ENCODE measurements at places on chromosomes 11 and 22.

DNA sequence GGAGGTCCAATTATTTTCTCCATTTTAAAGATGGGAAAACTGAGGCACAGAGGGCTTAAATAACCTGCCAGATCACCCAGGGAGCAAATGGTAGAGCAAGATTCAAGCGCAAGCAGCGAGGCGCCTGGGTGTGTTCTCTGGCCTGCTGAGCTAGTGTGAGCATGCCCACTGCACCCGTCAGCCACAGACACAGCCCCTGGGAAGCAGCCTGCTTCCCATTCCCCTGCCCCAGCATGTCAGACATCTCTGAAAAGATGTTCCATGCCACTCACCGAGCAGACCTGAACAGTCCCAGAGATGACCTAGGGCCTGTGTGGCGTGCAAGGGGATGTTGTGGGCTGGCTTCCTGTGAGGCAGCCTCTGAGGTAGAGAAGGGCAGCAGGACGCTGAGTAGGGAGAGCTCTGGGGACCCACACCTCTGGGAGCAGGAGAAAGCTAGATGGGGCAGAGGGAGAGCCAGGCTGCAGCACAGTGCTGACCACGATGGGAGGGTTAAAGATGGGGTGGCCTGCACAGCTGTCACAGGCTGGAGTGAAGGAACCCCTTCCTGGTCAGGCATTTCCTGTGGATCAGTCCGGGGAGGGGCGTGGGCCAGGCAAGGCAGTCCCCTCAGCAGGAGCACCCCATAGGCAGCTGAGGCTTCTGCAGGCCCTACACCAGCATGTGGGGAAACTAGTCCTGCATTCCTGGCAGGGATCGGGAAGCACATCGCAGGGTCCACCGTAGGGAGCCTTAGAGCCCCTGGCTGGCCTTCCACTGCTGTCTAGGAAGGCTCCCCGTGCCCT is 101.4 kb downstream of the GALNT18 start:
- DNase-seq, result no peak

- DNase-seq, result no peak
Observed at GRCh38 chr22:31836010-31836409, 82.2 kb downstream of the DEPDC5 start.

DNA sequence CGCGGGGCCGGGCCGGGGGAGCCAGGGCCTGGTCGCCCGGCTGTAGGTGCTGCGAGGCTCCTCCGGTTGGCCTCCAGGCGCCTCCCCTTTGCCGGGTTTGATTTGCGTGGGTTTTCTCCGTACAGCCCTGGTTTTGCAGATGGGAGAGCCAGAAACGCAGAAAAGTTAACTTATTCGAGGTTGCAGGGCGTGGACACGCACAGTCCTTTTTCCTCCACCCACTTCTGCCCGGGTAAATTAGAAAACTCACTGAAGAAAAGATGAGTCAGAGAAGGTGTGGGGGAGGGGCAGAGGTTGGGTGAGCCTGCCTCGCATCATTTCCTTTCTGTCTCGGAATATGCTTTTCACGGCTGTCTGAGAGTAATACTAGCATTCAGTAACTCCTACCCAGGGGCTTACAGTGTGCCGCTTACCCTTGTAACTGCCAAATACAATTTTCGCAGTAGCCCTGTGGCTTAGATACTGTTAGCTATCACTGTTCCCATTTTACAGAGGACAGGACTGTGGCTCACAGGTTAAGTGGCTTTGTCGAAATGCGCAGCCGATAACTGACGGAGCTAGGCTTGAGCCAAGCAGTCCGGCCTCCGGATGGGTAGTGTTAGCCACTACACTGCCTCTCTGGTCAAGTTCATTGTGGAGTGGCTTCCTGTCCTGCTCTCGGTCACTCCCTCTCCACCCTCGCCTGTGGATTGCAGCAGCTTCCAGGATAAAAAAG is 812 bp downstream of the FADD start:
- peak; percentile 50 for DNase-seq

- DNase-seq, result no peak
Observed at GRCh38 chr11:42552786-42553185, 759.0 kb upstream of the API5 start.

DNA sequence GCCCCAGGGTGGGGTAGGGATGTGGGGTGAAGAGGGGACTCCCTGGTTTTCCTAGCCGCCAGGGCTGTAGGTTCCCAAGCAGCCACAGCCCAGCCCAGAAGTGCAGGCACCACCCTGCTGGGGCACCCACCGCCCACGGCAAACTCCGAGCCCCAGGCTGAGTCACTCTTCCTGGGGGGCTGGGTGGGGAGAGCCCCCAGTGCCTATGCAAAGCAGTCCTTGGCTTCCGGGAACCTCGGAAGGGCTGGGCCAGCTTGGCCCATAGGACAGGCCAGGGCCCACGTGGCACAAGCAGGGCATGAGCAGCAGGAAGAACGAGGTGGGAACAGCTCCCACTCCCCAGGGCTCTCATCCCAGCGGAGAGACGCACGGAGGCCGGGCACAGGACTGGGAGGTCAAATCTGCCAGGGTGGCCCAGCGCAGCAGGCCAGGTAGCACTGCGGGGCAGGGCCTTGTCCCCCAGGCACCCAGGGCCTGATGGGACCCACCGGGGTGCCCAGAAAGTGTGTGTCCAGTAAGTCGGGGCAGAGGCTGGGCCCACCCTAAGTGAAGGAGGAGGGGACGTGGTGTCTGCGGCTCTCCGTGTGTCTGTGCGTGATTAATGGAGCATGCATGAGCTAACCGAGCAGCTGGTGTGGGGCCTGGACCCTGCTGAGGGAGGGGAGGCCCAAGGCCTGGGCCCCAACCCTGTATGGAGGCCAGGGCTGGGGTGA is 4.6 kb upstream of the IL17REL start:
- DNase-seq, result no peak

- no peak for DNase-seq
Observed at GRCh38 chr22:22487869-22488597, 20.5 kb downstream of the ZNF280B start.

- peak; percentile 29 for DNase-seq
Observed at GRCh38 chr11:99079576-99079975, 58.8 kb downstream of the CNTN5 start.

GRCh38 chr11:1074244-1075221 is at the start of gene MUC2:
Gene MUC2 (plus strand): TSS chr11:1074874.
- no peak for DNase-seq

DNA sequence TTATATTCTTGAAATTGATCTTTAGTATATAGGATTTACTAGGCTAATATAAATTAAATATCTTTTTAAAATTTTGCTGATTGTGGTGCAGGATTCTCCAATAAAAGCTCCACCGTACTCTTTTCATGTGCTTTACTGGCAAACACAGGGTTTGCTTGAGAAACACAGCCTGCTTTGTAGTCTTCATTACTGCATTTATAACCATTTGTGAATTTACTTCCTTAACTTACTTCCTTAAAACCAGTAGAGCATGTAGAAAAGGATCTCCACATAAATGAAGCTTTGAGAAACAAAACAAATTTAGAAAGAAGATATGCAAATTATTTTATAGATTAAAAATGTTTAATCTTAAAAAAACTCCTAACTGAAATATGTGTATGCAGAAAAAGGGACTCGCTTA is 28.8 kb downstream of the SWAP70 start:
- no peak for DNase-seq

GRCh38 chr22:48332438-48333322 is 1495.0 kb downstream of the BRD1 start:
- no peak for DNase-seq

- no peak for DNase-seq
Observed at GRCh38 chr11:115611343-115611742, 107.1 kb upstream of the CADM1 start.

DNA sequence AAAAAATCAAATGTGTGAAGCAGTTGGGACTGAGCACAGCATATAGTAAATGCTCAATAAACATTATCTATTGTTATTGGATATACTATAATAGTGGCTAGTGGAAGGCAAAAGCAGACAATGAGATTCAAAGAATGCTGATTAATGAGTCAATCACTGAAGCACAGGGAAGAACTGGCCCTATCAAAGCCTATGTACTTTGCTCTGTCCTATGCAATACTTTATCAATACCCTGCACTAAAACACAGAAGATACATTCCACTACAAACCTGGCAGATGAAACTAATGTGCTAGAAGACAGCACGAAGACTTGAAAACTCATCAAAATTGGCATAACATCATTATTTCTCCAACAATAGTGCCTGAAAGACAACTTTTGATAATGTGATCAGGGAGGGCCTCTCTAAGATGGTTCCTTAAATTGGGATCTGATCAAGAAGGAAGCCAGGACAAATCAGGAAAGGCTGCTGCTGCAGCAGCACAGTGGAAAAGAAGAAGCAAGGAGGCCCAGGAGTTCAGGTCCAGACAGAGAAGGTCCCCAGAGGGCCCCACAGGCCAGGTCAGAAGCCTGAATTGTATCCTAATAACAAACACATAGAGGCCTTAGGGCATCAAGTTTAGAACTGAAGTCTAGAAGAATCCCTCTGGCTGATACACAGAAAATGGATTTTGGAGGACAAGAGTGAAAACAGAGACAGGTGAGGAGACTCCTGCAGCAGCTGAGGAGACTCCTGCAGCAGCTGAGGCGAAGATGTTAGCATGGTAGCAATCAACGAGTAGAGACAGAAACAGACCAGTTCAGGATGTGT is 18.6 kb downstream of the PI4KA start:
- DNase-seq, result no peak

GRCh38 chr11:111308140-111308539 is 9.8 kb downstream of the POU2AF3 start:
- no peak for DNase-seq

DNA sequence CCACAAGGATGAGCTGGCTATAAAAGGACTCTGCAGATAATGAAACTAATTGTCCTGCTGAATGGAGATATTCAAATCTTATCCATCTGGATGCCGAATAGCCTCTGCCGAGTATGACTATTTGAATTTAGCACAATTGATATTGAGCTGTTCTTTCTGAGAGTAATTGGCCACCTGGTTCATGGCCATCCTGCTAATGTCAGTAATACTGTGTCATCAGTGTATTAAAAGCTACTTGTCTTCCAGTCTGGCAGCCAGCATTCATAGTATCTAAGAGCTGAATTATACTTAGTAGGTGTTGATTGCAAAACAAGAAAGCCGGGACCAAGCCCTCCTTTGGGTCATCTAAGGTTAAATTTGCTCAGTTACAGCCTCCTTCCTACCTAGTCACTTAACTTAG is 310.7 kb upstream of the NCAM1 start:
- DNase-seq, result no peak

- no peak for DNase-seq
Observed at GRCh38 chr11:113514856-113515255, 39.7 kb upstream of the DRD2 start.

DNA sequence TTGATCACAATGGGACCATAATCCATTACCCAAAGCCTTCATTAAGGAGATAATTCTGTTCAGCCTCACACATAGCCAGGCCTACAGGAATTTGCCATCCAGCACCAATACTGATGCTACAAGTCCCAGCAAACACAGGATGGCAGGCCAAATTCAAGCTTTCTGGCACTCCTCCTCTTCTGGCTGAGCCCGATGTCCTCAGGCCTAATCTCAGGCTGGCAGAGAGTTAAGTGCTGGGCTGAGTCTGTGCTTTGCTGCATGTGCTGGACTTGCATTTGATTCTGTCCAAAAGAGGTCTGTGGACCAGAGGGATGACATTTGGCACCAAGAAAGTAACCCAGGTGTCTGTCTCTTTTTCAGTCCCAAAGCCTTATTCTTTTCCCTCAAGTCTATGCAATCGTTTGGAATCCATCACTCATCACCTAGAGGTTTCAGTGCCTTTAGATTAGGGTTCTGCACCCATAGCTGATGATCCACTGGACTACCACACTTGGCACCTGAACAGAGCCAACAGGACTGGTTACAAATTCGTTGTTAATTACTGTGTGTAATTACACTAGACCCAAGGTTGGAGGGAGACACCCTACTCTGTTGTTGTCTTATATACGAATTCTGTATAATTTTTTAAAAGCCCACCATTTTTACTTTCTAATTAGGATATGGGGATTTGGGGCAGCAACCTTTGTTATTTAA is 19.4 kb upstream of the LIN7C start:
- no peak for DNase-seq

DNA sequence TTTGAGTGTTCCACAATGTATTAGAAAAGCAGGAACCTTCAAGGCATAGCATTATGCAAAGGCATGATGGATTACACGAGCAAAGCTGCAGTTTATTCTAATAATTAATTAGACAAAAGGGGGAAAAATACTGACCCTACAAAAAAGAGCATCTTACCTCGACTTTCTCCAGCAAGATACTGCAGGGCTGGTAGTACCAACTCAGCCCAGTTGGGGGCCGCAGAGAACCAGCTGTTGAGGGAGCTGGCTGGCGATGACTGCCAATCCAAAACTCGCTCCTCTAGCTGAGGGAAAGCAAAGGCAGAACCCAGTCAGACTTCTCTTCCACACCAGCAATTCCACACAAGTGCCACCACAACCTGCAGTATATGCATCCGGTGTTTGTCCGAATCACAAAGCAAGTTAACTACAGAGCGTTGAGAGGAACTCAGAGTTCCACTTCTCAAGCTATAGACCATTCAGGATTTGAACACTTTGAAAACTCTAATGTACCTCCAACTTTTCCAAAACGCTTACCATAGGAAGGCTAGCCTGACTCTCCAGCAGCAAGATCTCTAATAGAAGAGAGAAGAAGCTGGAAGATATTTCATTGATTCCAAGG is 13.7 kb downstream of the NFRKB start:
- no peak for DNase-seq

DNA sequence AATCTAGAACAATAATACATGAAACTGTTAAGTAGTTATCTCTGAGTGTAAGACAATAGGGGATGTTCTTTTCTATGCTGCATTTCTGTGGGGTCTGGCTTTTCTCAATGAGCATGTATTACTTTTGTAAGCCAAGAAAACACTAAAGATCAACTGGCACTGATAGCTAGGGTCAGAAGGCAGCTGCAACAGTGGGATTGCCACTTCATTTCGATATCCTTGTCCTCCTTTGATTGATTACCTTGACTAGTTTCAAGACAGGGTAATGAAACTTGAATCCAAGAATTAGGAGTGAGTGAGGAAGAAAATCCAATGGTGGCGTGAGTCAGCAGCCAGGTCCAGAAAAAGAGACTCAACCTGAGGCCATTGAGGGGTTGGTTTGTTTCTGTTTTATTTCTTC is 46.5 kb downstream of the FEZ1 start:
- no peak for DNase-seq

- no peak for DNase-seq
Observed at GRCh38 chr11:59459916-59460315, 3.2 kb downstream of the OR4D6 start.

DNA sequence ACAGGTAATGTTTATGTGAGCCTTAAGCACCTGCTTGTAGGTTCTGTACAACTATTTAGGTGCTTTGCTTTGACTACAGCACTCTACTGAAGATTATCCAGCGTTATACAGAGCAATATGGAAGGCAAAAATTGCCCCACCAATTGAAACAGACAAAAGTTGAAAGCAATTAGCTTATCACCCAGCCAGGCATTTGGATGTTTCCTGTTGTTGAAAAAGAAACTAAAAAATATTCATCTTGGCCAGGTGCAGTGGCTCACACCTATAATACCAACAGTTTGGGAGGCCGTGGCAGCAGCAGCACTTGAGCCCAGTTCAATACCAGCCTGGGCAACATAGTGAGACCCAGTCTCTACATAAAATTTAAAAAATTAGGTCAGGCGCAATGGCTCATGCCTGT is 18.5 kb downstream of the ATL3 start:
- DNase-seq, result no peak

- DNase-seq, result no peak
Observed at GRCh38 chr11:24543771-24544170, 46.9 kb downstream of the LUZP2 start.

- DNase-seq, result no peak
Observed at GRCh38 chr11:74673693-74674360, 57.4 kb downstream of the CHRDL2 start.

GRCh38 chr11:34416766-34417165 is 22.0 kb upstream of the CAT start:
- DNase-seq, result no peak

- no peak for DNase-seq
Observed at GRCh38 chr22:17508110-17508509, 55.2 kb upstream of the SLC25A18 start.
